Hair follicle dermal papilla cell (primary cell): ENCODE measurements at places on chromosomes 13 and 19. TPM values are rescaled to one million over a fixed set of nuclear protein-coding genes. Genes with fewer than 3 reads are reported as not detected.

Gene NUMBL
- 41.7 and 48.8 TPM in 2 replicates for total RNA-seq

Gene PRR12
- total RNA-seq = 3.9 and 4.4 TPM in 2 replicates

Gene PRSS57
- total RNA-seq = not detected in 2 replicates

Gene UBE2L5
- total RNA-seq = 0.85 TPM in 1 of 2 replicates, not detected in the other

Gene SYCN
- total RNA-seq = not detected in 2 replicates

Gene SPTBN4
- 2.1 and 2.3 TPM in 2 replicates for total RNA-seq

Gene KLK1
- total RNA-seq = not detected in 2 replicates

Gene ZNF808
- total RNA-seq = 16.8 and 20.9 TPM in 2 replicates

Gene ZNF296
- total RNA-seq = 0.32 and 0.36 TPM in 2 replicates

Gene PRR36
- total RNA-seq = not detected in 2 replicates
